ENCODE measurements at places on chromosomes 12 and 14.

- no peak overlapping the region for H3K4me3 ChIP-seq
- no peaks in the 10 kb centered on the region for H3K4me1 ChIP-seq
- H3K27me3 ChIP-seq: no peaks in the 10 kb centered on the region
- no peaks in the 10 kb centered on the region for H3K36me3 ChIP-seq
- DNase-seq: no peak
- H3K27ac ChIP-seq: no peak overlapping the region
These were observed 48.6 kb downstream of the IRAK3 start for GRCh38 chr12:66237505-66238175.

- H3K4me3 ChIP-seq: no peak overlapping the region
- no peaks in the 10 kb centered on the region for H3K4me1 ChIP-seq
- H3K27ac ChIP-seq: no peak overlapping the region
- H3K36me3 ChIP-seq: no peaks in the 10 kb centered on the region
- no peaks in the 10 kb centered on the region for H3K27me3 ChIP-seq
These were observed 7.5 kb upstream of the AACS start for GRCh38 chr12:125057708-125058107.

DNA sequence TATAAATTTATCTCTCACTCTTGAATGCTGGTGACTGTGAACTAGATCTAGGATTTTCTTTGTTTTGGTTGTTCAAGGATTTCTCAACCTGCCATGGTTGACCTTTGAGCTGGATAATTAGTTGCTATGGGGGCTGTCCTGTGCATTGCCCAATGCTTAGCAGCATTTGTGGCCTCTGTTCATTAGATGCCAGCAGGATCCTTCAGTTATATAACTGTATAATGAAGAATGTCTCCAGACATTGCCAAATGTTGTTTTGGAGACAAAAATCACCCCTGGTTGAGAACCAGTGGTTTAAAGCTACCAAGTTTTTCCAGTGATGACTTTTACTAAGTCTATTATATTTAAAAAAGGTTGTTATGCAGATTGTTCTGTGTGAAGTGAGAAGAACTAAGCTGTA is 147.9 kb upstream of the STXBP6 start:
- no peaks in the 10 kb centered on the region for H3K27me3 ChIP-seq
- H3K36me3 ChIP-seq: no peaks in the 10 kb centered on the region
- H3K27ac ChIP-seq: no peak overlapping the region
- no peak overlapping the region for H3K4me3 ChIP-seq
- no peak for DNase-seq
- no peaks in the 10 kb centered on the region for H3K4me1 ChIP-seq

- no peaks in the 10 kb centered on the region for H3K27me3 ChIP-seq
- no peak overlapping the region for H3K27ac ChIP-seq
- no peak for DNase-seq
- H3K36me3 ChIP-seq: no peaks in the 10 kb centered on the region
- no peak overlapping the region for H3K4me3 ChIP-seq
These were observed 190.8 kb upstream of the CCDC196 start for GRCh38 chr14:66295386-66295785.

DNA sequence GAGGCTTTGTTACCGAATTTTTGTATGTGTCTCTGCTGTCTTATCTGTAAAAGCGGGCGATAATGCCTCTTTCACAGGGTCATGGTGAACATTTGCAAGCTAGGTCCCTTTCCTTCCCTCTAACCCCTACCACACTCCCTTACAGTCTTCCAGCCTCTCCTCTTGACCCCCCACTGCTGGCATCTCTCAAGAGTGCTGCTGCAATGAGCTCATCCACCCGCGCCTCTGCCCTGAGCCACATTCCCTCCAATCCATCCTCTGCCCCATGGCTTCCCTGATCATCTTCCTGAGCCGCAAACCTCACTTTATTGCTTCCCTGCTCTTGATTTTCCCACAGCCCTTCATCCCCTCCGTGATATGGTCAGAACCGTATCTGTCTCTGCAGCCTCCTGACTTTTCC is 343.6 kb downstream of the BCL11B start:
- H3K4me3 ChIP-seq: no peak overlapping the region
- DNase-seq: no peak
- H3K36me3 ChIP-seq: no peaks in the 10 kb centered on the region
- no peaks in the 10 kb centered on the region for H3K4me1 ChIP-seq

GRCh38 chr12:120037851-120038250 is 48.8 kb downstream of the BICDL1 start:
- no peak for DNase-seq
- H3K27ac ChIP-seq: no peak overlapping the region
- no peaks in the 10 kb centered on the region for H3K4me1 ChIP-seq
- H3K4me3 ChIP-seq: no peak overlapping the region
- H3K27me3 ChIP-seq: no peaks in the 10 kb centered on the region

GRCh38 chr12:53623548-53624385 is 2.4 kb downstream of the ATF7 start:
- peak; percentile 73 for DNase-seq
- H3K36me3 ChIP-seq: no peaks in the 10 kb centered on the region
- peak overlapping the region; percentile 85 for H3K4me3 ChIP-seq
- peaks cover 22% of the 10 kb centered on the region for H3K4me1 ChIP-seq
- H3K27ac ChIP-seq: peak overlapping the region; percentile 96

GRCh38 chr14:54777395-54777794 is 125.2 kb downstream of the GCH1 start:
- H3K4me3 ChIP-seq: no peak overlapping the region
- no peaks in the 10 kb centered on the region for H3K27me3 ChIP-seq
- H3K36me3 ChIP-seq: no peaks in the 10 kb centered on the region
- no peak for DNase-seq
- no peak overlapping the region for H3K27ac ChIP-seq

GRCh38 chr12:119378903-119379302 is 44.4 kb downstream of the CCDC60 start:
- H3K4me1 ChIP-seq: no peaks in the 10 kb centered on the region
- no peak overlapping the region for H3K27ac ChIP-seq

DNA sequence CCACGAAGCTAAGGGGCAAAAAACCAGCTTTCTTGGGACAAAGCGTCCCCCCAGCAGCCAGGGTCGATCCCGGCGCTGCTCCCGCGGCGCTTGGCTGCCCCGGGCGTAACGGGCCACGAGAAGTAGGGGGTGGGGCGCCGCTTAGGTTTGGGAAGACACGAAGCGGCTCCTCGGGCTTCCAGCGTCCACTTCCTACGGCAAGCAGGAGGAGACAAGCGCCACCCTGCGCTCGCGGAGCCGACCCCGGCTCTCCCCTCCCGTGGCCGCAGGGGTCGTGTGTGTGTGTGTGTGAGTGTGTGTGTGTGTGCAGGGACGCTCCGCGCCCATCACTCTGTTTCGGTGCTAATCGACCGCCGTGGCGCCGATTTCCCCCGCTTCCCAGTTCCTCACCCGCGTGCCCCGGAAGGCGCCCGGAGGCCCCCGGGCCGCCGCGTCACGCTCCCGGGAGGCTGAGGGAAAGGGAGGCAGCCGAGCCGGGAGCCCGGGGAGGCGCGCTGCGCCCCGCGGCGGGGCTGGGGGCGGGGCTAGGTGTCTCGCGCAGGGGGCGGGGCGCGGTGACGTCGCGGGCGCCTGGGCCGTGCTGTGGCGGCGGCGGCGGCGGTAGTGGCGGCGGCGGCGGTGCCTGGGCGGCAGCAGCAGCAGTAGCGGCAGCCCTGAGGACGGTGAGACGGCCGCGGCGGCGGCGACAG is at the start of gene ERC1:
Gene ERC1, plus strand, starts transcription at position 563 of the 689 bp plus-strand sequence. CDS start 36,681 bp downstream, outside the sequence.
- no peaks in the 10 kb centered on the region for H3K27me3 ChIP-seq
- DNase-seq: peak; percentile 91
- peaks cover 15% of the 10 kb centered on the region for H3K4me1 ChIP-seq

- no peaks in the 10 kb centered on the region for H3K4me1 ChIP-seq
- no peaks in the 10 kb centered on the region for H3K36me3 ChIP-seq
- H3K27me3 ChIP-seq: no peaks in the 10 kb centered on the region
- no peak overlapping the region for H3K4me3 ChIP-seq
- no peak overlapping the region for H3K27ac ChIP-seq
- DNase-seq: no peak
These were observed 486.4 kb downstream of the TMTC2 start for GRCh38 chr12:83172866-83173649.

DNA sequence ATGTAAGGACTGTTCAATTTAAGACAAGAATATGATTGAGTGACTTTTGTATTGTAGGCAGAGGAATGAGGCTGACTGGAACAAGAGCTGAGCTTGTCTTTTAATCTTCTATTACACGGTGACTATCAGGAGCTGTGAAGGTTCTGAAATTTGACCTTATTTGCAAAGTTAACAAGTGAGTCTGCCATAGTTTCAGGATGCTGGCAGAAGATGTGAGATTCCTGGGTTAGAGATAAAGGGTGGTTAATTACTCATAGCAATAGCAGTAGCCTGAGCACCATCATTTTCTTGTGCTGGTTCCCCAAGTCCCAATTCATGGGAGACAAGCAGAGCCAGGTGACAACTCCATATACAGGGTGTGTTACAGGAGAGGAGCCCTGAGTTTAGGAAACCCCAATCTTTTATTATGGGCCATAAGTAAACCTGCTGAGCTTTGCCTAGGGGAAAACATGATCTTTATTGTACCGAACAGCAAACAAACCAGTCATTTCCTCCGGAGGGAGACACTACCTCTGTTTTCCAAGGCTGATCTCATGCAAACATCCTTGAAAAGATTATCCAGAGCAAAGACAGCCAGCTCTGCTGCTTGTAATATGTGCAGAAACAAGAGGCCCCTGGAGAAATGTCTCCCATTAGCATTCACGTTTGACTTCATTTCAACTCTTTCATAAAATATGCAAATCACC is 51.7 kb upstream of the DDX11 start:
- no peaks in the 10 kb centered on the region for H3K4me1 ChIP-seq
- no peak overlapping the region for H3K4me3 ChIP-seq
- H3K27me3 ChIP-seq: no peaks in the 10 kb centered on the region
- H3K27ac ChIP-seq: no peak overlapping the region

All from testis (tissue), 5 donors.